ENCODE measurements at places on chromosomes 2 and 18.

DNA sequence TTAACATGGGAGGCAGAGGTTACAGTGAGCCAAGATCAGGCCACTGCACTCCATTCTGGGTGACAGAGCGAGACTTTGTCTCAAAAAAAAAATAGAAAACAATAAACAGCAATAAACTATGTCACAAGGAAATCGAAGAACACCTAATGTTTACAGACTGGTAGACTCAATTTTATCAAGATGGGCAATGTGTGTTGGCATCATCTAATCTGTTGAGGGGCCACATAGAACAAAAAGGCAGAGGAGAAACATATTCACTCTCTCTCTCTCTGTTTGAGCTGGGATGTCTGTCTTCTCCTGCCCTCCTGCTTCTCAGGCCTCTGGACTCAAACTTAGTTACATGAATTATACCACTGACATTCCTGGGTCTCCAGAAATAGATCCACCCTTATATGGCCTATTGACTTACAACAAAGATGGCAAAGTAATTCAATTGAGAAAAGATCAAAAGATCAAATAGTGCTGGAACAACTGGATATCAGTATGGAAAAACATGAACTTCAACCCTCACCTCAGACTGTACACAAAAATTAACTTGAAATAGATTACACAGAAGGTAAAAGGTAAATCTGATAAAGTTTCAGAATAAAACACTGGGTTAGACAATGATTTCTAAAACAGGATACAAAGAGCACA lies 703.8 kb upstream of the CRIM1 start:
- DNase-seq: no peak

- DNase-seq: no peak
Observed at GRCh38 chr2:168245074-168245825, 2.1 kb downstream of the STK39 start.

- DNase-seq: peak; percentile 71
Observed at GRCh38 chr2:130371723-130372054, 15.8 kb downstream of the PTPN18 start.

- no peak for DNase-seq
Observed at GRCh38 chr2:122670897-122671296, 915.4 kb downstream of the TSN start.

DNA sequence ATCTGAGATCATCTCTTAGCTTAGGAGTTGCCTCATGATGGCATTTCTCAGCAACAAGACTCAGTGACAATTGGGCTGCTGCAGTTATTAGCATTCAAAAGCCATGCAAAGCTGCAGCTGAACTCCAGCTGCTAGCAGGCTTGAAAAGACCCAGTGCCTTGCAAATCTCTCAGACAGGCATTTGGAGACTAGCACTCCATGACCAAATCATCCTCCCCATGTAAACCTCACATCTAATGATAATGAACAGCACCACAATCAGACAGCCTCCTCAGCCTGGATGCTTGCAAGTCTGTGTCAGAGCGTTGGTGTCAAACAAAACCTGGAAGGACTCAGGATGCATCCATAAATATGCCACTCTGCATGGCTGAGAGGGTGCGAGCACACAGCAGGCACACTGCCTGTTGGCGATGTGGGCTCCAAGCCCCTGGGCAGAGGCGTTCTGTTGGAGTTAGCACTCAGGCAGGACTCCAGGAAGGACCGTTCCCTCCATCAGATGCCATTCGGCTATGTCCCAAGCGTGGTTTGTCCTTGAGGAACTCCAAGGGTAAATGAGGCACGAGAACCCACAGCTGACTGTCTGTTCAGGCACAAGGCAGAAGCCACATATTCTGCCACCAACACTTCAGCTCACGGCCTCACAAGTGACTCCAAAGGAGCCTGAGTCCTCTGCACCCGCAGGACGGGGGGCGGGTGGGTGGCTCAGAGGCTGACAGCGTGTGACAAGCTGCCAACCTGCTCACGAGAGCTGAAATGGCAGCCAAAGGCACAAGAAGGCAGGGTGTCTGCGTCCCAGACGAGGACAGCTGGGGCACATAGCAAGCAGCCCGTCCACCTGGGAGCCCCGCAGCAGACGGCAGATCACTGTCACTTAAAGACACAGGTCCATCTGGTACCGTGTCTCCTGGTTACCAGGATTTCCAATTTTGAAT lies 183.8 kb downstream of the MYT1L start:
- DNase-seq: no peak

- DNase-seq: no peak
Observed at GRCh38 chr2:64492821-64493220, 31.3 kb upstream of the AFTPH start.

DNA sequence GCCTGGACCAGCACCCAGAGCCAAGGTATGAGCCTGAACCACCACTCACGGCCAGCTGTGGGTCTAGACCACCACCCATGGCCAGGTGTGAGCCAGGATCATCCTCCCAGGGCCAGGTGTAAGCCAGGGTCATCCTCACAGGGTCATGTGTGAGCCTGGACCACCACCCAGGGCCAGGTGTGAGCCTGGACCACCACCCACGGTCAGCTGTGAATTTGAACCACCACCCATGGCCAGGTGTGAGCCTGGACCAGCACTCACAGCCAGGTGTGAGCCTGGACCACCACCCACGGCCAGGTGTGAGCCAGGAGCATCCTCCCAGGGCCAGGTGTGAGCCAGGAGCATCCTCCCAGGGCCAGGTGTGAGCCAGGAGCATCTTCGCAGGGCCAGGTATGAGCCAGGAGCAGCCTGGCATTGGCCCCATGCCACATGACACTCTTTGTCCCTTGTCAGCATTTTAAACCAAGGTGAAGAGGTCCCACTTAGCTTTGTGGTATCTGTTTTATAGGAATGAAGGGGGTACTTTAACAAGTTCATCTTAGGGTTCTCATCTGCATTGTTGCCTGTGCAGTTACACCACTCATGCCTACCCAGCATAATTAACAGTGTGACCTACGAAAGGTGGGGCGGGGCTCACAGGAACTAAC lies 71.2 kb downstream of the AGAP1 start:
- DNase-seq: no peak

DNA sequence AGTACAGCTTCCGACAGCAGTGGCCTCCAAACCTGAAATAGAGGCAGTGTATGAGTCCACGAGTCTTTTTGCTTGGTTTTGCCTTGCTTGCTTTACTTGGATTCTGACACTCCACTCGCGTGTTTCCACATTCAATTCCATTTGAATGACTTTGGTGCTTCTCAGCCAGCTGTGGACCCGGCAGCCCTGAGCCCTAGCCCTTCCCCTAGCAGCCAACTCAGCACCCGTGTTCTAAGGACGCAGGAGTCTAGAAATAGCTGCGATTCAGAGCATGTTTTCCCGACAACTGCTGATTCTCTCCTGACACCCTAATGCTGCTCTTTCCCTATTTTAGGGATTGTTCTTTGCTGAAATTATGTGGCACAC lies 20.6 kb downstream of the LRRFIP1 start:
- DNase-seq: no peak

- DNase-seq: no peak
Observed at GRCh38 chr2:148888003-148888501, 13.0 kb downstream of the KIF5C start.

GRCh38 chr2:96798733-96799622 lies 17.1 kb upstream of the CNNM3 start:
- DNase-seq: no peak

DNA sequence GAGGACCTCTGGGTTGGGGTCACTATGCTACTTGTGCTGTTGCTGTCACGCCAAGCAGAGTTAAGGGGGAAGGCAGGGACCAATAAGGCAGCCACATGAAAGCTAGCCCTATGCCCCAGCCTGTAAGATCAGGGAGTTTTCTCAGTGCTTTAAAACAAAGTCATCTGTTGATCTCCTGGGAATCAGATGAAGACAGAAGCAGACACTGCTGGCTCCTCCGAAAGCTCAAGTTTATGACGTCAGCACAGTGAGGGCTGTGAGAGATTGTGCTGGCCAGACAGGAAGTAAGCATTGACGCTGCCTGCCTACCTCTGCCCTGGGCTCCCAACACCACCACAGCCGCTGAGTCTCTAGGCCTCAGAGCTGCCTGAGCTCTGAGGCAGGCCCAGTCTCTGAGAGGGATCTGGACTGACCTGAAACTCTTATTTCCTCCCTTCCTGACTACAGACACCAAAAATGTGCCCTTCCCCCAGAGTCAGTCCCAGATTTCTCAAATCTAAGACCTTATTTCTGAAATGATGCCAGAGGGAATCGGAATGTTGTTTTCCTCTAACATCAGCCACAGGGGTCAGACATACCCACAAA lies 118.1 kb upstream of the EPAS1 start:
- DNase-seq: peak; percentile 49

- peak; percentile 35 for DNase-seq
Observed at GRCh38 chr2:203484266-203485112, 50.6 kb downstream of the RAPH1 start.

GRCh38 chr2:99862566-99862965 lies 279.8 kb downstream of the AFF3 start:
- DNase-seq: no peak

DNA sequence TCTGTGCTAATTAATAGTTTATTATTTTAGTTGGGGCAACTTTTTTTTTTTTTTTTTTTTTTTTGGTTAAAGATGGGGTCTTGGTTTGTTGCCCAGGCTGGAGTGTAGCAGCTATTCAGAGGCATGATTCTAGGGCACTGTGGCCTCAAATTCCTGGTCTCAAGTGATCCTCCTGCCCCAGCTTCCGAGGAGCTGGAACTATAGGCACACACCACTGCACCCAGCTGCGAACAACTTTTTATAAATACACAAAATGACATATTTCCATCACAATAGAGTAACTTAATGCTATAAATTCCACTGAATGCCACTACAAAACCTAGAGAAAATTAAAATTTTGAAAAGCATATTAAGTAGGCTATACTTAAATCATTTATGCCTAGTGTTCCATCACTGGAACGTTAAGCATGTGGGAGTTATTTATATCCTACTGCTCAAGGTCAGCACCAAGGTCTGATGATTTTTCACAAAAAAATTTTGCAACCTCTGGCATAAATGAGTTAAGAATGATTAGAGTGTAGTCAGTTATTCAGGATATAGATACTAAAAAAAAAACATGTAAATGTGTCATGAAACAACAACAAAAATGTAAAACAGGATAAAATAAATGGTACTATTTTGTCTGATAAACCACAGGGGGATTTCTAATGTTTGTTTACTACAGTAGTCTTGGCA lies 46.8 kb downstream of the GFPT1 start:
- DNase-seq: no peak

DNA sequence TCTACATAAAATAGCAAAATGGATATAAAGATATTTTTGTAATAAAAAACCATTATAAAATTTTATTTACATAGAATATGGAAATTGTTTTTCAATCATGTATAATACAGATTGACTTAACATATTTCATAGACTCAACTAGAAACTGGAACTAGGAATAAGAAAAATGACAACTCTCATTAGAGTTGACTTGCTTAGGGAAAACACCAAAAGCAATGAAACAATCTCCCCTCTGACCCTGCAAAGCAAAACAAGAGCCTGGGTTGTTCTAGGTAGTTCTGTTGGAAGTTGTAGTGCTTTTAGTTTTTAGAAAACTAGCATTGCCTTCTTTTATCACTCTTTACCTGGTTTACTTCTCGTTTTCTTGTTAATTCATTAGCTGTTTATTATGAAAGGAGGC lies 32.2 kb upstream of the MTIF2 start:
- no peak for DNase-seq

DNA sequence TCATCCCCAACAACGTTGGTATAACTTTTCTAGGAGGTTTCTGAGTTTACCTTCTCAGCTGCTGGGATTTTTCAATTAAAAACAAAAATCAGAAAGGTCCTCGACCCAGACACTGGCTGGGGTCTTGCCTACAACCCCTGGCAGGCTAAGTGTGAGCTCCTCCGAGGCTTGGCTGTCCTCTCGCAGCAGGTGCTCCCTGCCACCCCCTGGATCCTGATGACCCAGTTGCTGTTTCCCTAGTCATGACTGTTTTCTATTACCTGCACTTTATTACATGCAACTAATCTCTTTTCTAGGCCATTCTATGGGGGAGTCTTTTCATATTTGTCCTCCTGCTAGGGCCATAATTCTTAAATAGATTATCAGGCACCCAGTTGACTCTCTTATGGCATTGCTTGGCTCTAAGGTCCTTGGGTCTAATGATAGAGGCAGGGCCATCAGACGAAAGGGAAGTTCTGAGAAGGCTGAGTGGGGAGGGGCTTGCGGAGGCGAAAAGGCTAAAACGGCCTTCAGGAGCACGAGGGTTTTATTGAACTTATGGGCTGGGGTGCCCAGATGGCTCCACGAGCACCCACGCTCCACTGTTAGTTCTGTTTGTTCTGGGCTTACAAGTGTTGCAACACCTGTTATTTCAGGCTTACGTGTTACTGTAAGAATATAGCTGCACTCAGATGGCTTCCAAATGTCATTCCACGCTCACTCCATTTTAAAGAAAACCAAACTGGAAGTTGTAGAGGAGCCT lies 166.0 kb downstream of the NCK2 start:
- DNase-seq: no peak

DNA sequence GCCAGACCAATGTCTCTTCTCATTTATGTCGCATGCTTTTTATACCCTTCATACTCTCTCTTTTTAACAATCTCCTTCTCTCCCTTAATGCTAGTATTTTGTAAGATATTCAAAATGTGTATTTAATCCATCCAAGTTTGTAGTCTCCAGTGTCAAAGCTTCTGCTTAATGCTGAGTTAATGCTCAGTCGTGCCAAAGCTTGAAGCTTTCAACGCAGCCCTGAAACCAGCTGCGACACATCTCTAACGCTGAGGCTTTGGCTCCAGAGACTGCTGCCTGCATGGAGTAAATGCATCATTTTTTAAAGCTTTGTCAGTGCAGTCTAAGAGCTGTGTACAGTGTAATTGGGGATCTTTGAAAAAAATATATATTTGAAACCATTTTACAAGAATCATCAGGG lies 2108.8 kb upstream of the PIK3C3 start:
- no peak for DNase-seq

- DNase-seq: no peak
Observed at GRCh38 chr2:170038734-170039133, 139.2 kb upstream of the MYO3B start.

Data from kidney tubule cell (primary cell).